ENCODE measurements at places on chromosomes 11 and 22.

GRCh38 chr11:84962018-84962417, 665.1 kb downstream of the DLG2 start:
- no peak for DNase-seq

DNA sequence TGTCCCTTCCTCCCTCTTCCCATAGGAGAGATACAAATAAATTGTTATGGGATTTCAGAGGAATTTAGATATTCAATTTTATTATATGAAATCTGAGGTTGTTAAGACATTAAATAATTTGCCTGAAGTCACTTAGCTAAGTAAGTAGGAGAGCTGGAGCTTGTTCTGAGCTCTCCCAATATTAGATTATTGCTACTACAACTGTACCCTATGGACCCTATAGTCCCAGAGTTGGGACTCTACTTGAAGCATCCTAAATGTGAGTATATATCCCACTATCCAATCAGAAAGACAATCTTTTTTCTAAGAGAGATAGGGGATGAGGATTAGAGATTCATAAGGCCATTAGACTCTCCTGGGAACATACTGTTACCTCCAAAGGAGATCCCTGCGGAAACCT, 1130.0 kb downstream of the DLG2 start:
- DNase-seq: no peak

DNA sequence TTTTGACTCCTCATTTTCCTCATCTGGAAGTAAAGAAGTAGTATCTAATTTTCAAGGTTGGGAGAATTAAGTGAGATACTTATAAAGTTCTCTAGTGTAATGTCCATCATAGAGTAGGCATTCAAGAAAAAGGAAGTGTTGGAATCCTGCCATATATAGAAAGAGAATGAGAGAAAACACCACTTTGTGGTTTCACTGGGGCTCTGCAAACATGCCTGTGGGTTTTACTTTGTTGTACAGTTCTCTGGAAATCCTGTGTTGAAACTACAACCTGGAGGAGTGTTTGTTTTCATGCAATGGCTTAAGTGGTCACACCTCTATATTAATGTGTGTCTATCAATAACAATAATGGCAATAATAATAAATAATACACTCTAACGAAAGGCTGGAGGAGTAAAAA, 741.7 kb downstream of the NELL1 start:
- no peak for DNase-seq

DNA sequence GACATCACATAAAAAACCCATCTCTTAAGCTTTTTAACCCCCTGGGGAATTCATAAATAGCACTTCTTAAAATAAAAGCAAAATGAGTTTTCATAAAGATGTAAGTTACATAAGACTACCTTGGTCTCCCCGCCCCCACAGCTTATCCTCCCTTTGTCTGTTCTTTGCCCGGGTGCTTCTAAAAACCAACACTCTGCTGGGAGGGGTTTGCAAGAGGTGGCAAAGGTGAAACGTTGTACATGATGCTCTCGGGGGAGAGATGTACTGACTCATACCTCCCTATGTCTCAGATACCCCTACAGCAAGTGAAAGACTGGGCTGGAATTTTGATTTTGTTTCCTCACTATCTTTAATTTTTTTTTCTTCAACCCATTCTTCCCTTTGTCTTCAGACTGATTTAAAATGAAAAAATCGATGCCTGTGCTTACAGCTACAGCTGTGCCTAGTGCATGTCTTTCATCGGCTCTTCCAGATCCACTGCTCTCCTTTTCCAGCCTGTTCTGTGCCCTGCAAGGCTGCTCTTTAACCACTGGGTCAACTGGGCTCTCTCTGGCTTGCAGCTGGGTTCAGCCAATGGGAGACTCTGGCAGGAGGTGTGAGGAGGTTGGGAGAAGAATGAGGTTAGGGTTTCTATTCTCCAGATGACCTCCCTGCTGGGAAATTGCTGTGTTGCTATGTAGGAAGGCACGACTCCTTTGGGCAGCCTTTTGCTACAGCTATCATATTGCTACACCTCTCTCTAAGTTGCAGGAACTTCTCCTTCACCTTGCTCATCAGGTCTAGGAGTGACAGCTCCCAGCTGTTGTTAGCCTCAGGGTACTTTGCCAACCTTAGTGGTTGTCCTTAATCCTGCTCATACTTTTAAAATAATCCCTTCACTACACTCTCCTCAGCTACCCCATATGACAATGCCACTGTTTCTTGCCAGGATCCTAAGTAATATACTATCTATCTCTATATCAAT, 266.5 kb downstream of the TENM4 start:
- no peak for DNase-seq

DNA sequence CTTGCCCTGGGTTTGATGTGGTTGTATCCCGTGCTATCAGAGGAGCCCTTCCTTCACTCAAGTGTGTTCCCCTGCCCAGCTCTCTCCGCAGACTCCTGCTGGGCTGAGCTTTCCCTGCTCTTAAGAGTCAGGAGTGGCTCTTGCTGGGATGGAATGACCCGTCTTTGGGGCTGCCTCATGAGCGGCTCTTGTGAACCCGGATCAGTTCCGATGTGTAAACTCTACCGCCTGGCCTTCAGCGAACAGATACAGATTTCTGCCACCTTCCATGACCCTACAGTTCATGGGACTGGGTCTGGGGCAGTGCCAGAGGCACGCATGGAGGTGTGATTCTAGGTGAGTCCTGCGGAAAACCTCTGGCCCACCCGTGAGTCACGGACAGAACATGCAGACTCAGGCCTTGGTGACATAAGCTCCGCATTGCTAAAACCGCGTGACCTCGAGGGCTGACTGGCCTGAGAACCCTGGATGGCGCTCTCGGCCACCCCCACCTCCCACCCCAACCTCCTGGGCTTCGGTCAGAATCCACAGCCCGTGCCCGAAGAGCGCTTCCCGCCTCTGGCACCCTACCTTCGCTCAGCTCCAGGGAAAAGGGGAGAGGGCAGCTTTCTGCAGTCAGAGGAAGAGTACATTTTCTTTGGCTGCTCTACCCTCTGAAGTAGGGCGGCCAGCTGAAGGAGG, 1.3 kb upstream of the ZBTB16 start:
- DNase-seq: no peak

DNA sequence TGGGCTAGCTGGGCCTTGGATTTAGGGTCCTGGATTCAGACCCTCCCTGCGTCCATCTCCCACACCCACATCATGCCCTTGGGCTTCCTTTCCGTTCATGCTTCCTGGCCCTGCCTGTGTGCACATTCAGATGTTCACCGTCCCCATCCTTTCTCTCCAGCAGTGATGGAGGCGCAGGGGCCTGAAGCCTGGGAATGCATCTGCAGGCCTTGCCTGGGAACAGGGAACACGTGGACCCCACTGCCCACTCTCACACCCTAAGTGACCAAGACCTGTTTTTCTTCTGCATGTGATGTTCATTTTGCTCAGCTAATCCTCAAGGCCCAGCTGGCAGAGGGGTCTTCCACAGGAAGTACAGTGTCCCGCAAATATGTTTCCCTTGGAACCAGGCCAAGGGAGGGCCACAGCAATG, 91.6 kb upstream of the PARVA start:
- no peak for DNase-seq

GRCh38 chr22:49426618-49427266, 400.9 kb downstream of the BRD1 start:
- DNase-seq: no peak

Data from NCI-H1436 treated with DMSO at 0.1 percent for 48 hours (cell line).